ENCODE measurements at places on chromosomes 2 and 18.

DNA sequence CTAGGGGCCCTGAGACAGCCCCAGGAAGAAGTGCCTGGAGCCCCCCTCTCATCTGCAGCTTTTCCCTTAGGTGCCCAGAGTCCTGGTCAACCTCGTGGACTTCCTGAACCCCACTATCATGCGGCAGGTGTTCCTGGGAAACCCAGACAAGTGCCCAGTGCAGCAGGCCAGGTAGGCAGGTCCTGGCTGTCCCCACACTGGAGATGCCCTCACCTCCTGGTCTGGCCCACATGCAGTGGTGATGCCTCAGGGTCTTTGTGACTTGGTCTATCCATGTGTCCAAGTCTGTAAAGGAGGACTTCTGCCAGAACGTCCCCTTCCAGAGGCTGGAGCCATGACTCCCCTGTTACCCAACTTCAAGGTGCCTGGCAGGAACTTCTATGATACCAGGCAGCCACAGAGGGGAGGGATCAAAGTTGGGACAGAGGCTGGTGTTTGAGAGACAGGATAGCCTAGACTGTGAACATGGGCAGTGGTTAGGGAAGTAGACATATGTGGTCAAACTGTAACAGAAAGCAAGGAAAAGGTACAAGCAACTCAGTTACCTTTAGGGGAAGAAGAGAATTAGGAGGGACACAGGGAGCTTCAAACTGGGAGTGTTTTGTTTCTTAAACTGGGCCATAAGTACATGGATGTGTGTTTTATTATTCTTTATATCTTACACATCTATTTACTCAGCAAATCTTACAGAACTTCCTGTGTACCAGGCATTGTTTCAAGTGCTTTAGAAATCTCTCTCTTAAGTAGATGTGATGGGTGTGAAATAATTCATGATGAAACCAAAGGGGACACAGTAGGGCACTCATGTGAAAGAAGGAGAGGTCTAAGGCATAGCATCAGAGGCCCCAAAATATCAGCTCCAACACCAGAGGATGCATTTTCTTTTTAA, 107.1 kb downstream of the PLB1 start:
- peak; percentile 63 for DNase-seq

DNA sequence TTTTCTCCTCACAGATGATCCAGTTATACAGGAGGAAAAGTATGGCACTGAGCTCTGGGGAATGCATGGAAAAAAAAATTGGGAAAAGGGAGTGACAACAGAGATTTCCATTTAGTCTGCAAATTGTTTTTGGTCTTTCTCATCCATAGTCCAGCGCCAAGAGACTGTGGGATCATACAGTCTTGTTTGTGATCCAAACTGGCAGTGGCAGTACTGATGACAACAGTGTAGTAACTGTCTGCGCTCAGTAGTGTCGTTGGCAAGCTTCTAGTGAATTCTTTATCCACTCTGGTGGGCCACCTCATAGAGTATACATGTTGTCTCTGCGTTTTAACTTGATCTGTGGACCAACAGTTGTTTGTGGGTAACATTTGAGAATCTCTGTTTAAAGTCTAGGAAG, 37.9 kb downstream of the GALNT1 start:
- DNase-seq: no peak

DNA sequence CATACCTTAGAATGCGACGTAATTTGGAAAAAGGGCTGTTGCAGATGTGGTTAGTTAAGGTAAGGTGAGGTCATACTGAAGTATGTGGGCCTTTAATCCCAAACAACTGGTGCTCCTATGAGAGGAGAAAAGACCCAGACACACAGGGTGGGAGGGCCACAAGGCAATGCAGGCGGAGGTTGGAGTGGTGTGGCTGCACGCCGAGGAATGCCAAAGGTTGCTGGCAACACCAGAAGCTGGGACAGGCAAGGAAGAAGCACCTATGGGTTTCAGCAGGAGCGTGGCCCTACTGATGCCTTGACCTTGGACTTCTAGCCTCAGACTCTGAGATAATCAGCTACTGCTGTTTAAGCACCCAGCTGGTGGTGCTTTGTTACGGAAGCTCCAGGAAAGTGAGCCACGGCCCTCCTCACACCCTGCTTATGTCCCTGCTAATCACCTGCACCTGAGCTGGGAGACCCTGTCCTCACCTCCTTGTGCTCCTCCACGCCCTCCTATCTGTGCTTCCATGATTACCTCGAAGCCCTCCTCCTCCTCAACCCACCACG, 48.3 kb upstream of the LAMA1 start:
- no peak for DNase-seq

DNA sequence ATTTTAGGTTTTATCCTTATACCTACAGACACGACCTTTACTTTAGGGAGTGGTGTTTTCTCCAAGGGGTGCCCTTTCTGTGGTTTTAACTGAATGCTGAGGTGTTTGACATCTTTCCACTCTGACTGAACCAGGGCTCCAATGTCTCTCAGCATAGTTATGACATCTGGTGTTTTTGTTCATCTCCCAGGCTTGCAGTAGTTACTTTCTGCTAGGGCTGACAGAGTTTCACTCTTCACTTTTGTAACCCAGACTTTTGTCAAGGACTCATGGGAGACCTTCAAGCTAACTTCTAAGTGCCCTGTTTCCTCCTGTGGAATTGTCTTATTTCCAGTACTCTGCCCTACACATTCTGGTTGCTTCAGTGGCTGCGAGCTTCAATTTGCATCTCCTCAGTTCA, 103.1 kb downstream of the CCDC85A start:
- no peak for DNase-seq

DNA sequence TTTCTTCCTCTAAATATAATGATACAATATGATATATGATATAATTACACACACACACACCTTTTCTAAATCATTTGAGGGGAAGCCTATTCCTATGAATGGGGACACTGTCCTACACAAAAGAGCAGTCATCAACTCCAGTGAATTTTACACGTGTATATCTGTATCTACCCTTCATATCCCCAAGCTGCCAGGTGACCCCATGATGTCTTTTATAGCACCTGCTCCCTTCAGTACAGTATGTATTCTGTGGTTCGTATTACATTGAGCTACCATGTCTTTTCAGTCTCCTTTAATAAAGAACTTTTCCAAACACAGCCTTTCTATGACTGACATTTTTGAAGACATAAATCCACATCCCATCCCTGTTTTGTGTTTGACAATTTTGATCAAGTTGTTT, 19.0 kb downstream of the TBC1D8 start:
- no peak for DNase-seq

DNA sequence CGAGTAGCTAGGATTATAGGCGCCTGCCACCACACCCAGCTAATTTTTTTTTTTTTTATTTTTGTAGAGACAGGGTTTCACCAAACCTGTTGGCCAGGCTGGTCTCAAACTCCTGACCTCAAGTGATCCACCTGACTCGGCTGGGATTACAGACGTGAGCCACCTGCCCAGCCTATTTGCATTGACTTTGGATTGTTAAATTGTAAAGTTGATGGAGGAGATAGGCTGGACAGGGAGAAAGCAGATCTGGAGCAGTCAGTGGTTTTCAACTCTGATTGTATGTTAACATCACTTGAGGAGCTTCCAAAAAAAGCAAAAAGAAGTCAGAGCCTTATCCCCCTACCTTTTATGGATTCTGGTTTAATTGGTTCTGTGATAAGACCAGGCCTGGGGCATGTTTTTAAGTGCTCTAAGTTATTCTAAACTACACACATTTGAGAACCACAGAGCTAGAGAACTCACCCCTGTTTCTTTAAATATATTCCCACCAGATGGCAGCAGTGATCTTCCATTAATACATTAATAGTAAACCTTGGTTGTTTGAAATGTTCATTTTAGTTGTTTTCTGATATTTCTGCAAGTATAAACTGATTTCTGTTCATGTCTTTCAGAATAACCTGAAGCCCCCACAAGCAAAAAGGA, 7.5 kb downstream of the C2orf49 start:
- DNase-seq: no peak

GRCh38 chr18:55790296-55790695, 202.3 kb upstream of the TCF4 start:
- DNase-seq: no peak

GRCh38 chr2:105569606-105570005, 170.8 kb upstream of the FHL2 start:
- DNase-seq: no peak

DNA sequence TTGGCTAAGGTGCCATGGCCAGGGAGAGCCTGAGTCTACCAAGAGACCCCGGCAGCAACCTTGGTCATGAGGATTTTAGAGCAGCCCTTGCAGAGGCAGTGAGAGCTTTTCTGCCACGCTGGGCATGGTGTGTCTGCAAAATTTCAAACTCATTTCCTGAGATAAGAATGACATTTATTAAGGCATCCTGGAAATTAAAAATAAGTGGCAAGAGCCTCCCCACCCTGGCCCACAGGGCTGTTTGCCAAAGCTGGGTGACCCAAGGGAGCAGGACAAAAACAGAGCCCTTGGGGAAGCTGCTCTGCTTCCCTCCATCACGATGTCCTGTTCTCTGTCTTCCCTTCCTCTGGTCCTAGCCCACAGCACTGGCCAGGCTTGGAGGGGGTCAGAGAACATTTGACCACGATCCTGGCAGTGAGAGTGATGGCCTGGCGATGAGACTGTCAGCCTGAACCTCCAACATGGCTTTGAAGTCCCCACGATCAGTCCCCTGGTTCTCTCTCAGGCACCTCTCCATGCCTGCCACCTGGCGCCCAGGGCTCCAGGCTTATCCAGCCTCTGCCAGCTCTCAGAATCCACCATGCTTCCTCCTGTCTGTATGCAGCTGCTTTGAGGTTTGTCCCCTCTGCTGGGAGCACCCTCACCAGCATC, 68.9 kb upstream of the RMDN2 start:
- no peak for DNase-seq

DNA sequence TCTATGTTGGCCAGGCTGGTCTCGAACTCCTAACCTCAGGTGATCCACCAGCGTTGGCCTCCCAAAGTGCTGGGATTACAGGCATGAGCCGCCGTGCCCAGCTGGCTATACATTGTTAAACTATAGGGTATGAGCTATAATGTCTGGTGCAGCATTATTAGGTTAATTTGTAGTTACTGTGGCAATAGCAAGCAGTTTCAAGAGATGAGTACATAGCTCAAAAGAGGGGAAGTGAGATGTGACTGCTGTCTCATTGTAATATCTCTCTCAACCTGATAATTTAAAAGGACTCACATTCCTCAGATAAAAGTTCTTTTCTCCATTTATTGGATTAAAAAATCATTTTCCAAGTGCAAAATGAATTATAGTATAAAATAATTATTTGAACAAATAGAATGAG, 116.4 kb downstream of the INO80D start:
- no peak for DNase-seq

- DNase-seq: no peak
Measured at GRCh38 chr18:57058734-57059133, 88.2 kb upstream of the BOD1L2 start.

- DNase-seq: no peak
Measured at GRCh38 chr2:23505218-23505983, 120.4 kb downstream of the KLHL29 start.

DNA sequence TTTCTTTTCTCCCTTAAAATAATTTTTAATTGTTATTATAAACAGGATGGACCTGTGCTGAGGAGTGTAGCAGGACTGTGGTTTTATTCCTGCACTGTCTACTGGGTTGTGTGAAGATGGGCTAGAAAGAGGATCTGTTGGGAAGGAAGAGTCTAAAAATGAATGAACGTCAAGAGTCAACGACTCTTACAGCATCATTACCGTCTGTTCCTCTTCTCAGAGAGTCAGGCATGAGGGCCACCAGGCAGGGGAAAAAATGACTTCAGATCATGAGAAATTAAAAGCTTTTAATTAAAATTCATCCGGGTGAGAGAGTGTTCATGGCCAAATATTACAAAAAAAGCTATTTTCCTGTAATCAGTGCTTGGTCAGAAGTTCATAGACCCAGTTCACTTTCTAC, 32.6 kb downstream of the SRSF7 start:
- DNase-seq: no peak

GRCh38 chr18:45839414-45840395, 14.2 kb downstream of the SIGLEC15 start:
- no peak for DNase-seq

GRCh38 chr2:75098856-75099255, 100.5 kb downstream of the TACR1 start:
- DNase-seq: no peak
